ENCODE measurements at places on chromosomes 16 and 17.

GRCh38 chr17:52155301-52155700, 3.2 kb downstream of the CA10 start:
- DNase-seq: no peak

DNA sequence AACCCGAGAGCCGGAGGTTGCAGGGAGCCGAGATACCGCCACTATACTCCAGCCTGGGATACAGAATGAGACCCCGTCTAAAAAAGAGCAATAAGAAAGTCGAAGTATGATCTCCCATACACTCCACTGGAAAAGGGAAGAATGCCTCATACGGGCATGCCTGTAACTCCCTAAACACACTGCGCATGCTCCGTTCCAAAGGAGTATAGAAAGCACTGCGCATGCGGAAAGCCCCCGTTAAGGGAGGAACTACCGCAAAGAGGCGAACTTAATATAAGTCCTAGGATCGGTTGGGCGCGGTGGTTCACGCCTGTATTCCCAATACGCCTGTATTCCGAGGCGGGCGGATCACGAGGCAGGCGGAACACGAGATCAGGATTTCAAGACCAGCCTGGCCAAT, 313.1 kb upstream of the ERCC4 start:
- DNase-seq: no peak

DNA sequence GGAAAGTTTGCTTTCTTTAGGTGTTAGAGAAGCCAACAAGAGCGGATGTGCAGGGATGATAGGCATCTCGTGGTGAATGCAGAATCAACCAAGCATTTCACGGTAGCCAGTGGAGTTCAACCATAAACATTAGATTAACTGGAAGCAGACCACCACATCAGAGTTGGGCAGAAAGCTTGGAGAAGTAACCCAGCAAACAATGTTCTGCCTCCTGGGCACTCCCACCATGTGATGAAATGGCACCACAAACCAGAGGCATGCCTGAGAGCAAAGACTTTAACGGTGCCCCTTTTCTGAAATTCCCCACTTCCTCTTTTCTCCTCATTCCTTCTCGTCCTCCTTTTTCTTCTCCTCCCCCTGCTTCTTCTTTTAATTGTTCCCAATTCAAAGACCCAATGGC, 193.5 kb upstream of the ANKFN1 start:
- no peak for DNase-seq

- DNase-seq: peak; percentile 23
These were observed at the start of gene CALB2 for GRCh38 chr16:71358464-71358998. TSS of gene CALB2 (plus strand) at chr16:71358723. CDS start at chr16:71358793, 70 bp downstream.

GRCh38 chr16:58119509-58119845, 9.7 kb downstream of the CFAP20 start:
- no peak for DNase-seq

DNA sequence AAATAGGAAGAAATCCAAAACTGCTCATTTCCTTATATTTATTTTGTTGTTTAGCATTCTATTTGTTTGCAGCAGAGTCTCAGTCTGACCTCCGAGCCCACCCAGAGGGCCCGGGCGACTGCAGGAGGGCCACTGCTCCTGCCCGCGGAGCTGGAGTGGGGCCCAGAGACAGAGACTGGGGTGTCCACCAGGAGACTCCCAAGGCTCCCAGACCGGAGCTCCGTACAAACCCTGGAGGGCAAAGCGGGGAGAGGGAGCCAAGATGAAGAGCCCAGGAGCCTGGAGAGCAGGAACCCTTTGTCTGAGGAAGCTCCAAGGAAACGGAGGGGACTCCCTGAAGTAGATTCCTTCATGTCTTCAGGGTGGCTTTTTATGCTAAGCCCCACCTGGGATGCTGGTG, 57.9 kb downstream of the AXIN2 start:
- DNase-seq: no peak

- no peak for DNase-seq
These were observed 151.6 kb downstream of the CLEC16A start for GRCh38 chr16:11095935-11096334.

- DNase-seq: no peak
These were observed 42.0 kb downstream of the IL21R start for GRCh38 chr16:27444015-27444414.

- no peak for DNase-seq
These were observed 1.6 kb downstream of the FAM83G start for GRCh38 chr17:19002805-19003542.

DNA sequence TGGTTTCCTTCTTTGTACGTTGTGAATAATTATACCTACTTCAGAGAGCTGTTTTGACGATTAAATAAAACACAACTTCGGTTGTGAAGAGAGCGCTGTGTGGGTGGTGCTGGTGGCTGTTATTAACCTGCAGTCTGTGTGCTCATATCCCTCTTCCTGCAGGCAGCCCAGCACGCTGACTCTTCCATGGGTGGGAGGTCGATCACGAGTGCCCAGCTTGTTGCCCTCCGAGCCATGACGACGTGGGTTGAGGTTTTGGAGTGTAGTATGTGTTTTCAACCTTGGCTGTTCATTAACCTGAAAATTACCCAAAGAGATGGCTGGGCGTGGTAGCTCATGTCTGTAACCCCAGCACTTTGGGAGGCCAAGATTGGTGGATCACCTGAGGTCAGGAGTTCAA, 11.3 kb upstream of the GCSH start:
- DNase-seq: no peak

GRCh38 chr17:57994436-57994835, 6.4 kb upstream of the VEZF1 start:
- no peak for DNase-seq

GRCh38 chr16:74277974-74278373, 18.6 kb upstream of the PSMD7 start:
- no peak for DNase-seq

DNA sequence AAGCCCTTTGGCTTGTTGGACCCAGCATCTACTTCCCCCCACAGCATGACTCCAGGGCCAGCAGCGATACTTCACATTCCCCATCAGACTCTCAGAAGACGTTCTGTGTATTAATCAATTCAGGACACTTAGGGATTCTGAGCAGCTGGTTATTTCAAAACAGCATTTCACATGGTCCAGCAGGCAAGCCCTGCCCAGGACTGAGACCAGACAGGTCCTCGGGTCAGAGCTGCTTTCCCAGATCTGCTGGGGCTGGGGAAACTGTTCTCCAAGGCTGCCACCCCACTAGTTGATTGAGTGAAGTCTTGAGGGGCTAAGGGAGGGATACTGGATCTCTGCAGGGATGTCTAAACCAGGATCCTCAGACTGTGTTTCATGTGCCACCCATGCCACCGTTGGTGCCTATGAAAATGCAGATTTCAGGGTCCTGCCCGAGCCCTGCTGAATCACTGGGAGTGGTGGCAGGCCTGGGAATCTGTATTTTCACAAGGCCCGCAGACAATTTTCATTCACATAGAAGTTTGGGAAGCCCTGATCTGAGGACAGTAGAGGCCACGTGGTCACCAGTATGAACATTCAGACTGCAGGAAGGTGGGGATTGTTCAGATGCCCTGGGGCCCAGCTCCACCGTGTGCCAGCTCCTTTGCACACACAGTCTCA, 40.6 kb upstream of the CDH5 start:
- no peak for DNase-seq

- DNase-seq: no peak
These were observed 87.1 kb downstream of the USP22 start for GRCh38 chr17:20955427-20956323.

DNA sequence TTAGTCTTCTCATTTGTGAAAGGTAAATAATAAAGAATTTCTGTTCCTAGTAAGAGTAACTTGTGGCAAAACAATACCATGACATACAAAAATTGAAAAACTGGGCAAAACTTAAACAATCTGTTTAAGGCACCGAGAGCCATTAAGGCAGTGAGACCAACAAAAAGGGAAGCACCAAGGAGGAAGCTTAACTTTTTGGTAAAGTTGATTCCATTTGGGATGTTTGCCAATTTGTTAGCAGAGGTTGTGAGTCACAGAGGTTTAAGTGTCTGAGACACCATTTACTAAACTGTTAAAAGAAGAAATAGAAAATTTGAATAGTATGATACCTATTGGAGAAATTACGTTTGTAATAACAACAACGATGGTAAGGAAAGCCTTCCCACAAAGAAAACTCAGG, 4.9 kb downstream of the SLC35G3 start:
- DNase-seq: no peak

DNA sequence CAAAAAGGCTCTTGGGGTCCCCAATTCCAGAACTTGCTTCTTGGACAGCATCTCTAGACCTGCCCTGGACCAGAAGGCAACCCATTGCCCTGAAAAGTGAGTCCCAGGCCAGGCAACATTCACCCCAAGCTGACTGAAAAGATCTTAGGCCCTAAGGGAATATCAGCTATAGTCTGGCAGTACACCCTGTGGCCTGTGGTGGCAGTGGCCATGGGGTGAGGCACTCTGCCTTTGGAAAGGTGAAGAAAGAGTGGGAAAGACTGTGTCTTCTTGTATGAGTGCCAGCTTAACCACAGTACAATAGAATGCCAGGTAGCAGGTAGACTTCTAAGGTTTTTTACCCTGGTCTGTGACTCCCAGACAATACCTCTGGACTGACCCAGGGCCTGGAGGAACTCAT, 564.5 kb downstream of the CDH8 start:
- DNase-seq: no peak

DNA sequence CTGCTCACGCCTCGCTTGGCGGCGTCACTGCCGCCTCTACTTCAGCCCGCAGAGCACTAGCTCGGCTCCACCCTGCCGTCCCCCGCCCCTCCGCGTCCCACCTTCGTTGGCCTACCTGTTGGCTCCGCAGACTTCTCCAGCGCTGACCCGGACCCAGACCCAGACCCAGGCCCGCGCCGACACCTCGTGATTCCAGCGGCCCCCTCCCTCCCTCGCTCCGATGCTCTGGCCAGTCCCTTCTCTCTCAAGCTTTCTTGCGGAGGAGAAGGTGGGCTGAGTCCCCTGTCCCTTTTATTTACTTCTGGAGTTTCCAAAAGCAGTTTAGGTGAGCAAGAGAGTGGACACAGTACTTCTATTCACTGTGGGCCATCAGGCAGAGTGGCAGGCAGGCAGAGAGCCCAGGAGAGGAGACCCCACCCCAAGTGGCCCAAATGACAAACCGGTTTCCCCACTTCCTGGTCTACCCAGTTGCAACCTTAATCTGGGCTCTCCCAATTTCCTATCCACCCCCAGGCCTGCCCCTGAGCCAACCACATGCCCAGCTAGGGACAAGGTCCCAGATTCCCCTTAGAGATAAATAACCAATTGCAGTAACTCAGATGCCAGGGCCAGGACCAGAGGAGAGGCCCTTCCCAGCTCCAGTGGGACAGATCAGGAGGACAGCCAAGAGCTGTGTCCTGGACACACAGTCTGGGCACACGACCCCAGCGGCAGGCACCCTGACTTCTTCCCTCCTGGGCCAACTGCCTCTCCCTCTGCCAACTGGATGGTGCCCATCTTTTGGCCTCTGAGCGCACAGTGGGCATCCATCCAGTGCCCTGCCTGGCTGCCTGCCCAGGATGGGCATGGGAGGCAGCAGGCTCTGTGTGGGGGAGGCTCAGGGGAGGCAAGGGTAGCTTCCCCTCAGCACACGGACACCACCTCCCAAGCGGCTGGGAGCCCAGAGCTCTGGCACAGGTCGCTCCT, 1.2 kb upstream of the SRCIN1 start:
- no peak for DNase-seq

- no peak for DNase-seq
These were observed 72.3 kb downstream of the CDK5R1 start for GRCh38 chr17:32558997-32559650.

DNA sequence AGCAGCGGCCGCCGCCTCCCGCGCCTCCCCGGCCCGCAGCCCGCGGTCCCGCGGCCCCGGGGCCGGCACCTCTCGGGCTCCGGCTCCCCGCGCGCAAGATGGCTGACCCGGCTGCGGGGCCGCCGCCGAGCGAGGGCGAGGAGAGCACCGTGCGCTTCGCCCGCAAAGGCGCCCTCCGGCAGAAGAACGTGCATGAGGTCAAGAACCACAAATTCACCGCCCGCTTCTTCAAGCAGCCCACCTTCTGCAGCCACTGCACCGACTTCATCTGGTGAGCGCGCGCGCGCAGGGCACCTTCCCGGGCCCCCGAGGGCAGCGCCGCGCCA, 258 bp downstream of the PRKCB start:
- DNase-seq: no peak

DNA sequence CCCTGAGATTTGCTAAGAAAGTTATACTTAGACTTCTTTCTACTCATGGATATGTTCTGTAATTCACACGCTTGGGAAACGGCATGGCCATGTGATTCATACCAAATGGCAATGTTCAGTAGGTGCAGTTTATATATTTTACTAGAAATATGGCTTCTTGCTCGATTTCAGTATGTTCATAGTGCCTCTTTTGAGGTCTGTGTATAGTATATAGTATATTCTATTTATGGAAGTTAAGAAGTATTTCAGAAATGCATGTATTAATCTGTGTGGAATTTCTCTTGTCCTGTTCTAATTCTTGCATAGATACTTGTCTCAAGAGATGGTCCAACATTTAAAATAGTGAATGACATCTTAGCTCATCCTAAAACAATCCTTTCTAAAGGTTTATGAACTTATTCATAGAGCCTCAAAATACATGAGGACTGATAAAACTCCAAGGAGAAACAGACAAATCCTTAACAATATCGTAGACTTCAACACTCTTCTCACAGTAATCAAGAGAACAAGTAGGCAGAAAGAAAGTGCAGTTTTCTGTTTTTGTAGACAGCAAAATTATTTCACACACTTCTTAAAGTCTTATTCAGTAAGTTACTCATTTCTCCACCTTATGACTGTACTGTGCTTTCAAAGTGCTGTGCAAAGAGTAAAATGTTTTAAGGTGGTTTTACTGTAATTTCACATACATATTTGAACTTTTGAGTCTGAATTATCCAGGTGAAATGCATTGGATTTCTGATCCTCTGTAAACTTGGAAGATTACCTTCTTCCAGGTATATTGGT, 11.1 kb downstream of the BPTF start:
- DNase-seq: no peak

GRCh38 chr16:73172241-73172972, 124.5 kb upstream of the ZFHX3 start:
- peak; percentile 87 for DNase-seq

GRCh38 chr17:8821446-8822105, 22.4 kb upstream of the MFSD6L start:
- DNase-seq: no peak

DNA sequence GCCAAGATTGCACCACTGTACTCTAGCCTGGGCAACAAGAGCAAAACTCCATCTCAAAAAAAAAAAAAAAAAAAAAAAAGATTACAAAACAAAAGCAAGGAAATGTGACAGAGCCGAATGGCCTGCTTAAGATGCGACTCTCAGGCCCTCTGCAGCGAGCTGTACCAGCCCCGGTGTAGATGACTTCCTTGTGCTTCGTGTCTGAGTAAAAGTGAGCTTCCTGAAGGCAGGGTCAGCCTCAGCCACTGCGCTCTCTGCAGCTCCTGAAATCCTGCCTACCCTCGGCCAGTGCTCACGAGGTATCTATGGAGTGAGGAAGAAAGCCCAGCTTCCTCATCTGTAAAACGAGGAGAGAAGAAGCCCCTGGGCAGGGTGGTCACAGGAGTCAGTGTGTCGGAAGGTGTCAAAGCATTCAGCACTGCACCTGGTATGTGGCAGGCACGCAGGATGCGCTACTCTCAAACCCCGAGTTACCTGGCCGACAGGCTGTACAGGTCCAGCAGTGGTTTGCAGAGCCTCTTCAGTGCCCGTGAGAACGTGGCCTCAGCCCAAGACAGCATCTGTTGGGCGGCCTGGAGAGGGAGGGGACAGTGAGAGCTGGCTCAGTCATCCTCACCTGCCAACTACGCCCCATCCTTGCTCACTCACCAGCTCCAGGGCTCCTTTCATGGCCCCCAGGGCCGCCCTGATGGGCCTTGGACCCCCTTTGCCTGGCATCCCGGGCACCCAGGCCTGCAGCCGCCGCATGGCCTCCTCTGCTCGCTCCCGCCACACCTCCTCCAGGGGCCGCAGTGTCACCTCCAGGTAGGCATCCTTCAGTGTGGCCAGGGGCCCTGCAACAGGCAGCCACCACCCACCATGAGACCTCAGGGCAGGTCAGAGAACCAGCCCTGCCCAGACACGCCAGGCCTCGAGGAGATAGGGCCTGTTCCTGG, 44.6 kb downstream of the RMI2 start:
- no peak for DNase-seq
